NCI-H1092 (cell line): ENCODE measurements at places on chromosomes 3 and 15.

DNA sequence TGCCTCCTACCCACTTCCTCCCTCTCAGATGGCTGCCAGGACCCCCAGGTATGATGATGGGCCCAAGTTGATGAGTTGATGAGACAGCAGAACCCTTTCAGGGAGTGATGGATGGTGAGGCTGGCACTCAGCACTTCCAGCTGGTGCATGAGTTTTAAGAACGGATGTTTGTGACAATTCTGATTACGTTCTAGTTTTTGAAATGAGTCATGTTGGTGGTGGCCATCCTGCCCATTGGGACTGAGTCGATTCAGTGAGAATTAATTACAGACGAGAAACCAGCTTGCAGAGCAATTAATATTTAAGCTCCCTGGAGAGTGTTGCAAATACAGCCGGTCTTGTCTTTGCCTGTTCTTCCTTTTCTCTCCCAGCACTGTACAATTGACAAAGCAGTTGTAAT lies 56.9 kb upstream of the NR2C2 start:
- DNase-seq = no peak

DNA sequence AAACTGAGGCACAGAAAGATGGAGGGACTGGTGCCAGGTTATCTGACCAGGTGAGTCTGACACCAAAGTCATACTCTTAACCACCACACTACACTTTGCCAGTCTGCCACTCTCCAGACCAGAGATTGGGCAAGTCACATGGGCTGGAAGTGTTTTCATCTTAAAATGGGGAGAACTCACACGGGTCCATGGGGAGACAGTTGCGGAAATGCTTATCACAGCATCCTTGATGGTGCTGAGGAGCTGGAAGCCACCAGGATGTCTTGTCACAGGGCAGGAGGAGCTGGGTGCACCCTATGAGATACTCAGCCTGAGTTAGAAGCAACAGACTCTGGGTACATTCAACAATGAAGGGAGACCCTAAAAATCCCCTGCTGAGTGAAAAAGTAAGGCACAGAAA lies 4.8 kb downstream of the GALNT15 start:
- DNase-seq = no peak

- no peak for DNase-seq
These were observed 160.7 kb downstream of the OR4M2 start for GRCh38 chr15:22240986-22241385.

DNA sequence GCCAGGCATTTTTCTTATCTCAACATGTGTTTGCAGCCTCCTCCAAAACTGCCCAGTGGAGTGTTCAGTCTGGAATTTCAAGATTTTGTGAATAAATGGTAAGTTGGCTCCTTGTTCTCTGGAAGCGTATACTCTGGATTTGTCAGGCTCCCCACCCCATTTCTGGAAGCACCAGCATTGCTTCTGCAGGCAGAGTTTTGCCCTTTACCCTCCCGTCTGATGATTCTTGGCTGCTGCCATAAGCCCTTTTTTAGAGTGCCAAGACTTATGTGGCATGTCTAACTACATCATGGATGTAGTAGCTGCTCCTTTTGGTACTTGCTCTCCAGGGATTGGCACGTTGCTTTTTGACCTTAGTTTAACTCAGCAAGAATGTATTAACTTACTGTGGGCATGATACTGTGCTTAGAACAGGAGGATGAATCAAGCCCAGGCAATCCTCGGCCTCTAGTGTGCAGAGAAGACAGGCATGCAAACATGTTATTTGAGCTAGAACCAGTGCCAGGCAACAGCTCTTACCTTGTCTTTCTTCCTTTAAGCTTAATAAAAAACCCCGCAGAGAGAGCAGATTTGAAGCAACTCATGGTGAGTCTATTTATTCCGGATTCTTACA lies 8.3 kb downstream of the SNAPC5 start:
- no peak for DNase-seq

DNA sequence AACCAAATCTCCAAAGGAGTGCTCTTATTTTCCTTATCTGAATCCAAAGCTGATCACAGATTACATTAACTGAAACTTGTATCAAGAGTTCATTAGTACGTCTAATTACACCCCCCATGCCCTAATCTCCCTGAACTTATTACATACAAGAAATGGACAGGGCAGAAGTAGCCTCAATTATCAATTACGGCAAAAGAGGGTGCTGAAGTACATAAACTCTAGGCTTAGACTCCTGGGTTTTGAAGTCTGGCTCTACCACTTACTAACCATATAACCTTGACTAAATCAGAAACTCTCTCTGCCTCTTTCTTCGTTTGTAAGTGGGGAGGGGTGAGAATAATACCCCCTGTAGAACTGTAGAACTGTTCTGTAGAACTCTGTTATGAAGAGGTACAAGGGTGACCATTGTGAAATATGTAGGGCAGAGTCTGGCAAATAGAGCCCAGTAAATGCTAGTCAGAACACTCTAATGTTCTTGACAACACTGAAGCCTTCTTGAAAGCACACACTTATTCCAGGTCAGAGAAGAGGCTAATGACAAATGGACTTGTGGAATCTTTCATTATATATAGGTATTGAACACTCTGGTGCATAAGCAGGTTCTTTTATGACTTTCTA lies 19.6 kb upstream of the OR5K4 start:
- DNase-seq = no peak

GRCh38 chr3:172786036-172786435 lies 35.5 kb downstream of the ECT2 start:
- no peak for DNase-seq

DNA sequence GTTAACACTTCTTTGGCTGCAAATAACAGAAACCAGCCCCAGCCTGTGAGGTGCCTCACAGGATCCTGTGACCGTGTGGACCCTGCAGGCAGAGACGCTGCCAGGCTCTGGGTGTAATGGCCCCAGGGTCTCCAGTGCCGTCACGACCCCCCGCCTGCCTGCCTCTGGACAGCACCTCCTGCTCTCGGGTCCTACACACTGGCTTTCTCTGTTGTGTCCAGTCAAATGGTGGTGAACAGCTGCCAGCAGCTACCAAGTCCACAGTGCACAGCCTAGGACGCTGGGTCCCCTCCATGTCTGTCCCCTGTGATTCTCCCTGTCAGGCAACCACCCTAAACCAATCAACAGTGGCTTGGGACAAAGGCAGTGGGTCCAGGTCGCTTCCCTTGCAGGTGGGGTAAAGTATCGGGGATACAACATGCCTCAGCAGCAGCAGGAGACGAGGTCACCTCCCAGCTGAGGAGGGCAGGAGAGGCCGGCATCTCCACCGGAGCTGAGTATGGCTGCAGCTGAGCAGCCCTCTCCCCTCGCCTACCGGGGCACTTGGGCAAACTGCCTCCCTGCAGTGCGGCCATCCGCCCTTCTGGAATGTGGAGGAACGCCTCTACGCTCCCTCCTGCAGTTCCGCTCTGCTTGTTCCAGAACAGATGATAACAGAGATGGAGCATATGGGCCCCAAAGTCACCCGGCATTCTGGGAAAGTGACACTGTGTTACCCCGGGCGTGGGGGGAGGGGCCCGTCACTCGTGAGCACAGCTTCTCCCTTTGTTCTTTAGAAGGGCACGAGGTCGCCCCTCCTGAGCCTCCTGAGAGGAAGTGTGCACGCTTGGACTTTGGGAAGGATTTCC lies 21.1 kb upstream of the SKOR1 start:
- DNase-seq = no peak

GRCh38 chr3:143000528-143000927 lies 842 bp upstream of the U2SURP start:
- no peak for DNase-seq

GRCh38 chr15:62994975-62995681 lies 47.4 kb upstream of the TPM1 start:
- no peak for DNase-seq

DNA sequence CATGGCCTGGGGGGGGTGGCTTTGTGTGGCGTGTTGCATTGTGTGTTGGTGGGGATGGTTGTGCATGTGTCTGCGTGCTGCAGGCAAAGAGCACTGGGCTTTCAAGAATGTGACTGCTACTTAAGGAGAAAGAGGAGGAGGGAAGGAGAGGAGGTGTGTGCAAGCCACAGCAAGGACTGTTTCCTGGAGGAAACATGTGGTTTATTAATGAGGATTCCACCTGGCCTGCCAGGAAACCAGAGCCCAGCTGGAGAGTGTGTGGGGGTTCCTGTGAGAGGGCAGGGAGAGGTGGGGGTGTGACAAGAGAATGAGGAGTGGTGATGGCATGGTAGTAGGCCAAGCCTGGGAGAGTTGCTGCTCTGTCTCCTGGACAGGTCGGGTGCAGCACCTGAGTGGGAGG lies 258.1 kb upstream of the ROPN1 start:
- DNase-seq = no peak

DNA sequence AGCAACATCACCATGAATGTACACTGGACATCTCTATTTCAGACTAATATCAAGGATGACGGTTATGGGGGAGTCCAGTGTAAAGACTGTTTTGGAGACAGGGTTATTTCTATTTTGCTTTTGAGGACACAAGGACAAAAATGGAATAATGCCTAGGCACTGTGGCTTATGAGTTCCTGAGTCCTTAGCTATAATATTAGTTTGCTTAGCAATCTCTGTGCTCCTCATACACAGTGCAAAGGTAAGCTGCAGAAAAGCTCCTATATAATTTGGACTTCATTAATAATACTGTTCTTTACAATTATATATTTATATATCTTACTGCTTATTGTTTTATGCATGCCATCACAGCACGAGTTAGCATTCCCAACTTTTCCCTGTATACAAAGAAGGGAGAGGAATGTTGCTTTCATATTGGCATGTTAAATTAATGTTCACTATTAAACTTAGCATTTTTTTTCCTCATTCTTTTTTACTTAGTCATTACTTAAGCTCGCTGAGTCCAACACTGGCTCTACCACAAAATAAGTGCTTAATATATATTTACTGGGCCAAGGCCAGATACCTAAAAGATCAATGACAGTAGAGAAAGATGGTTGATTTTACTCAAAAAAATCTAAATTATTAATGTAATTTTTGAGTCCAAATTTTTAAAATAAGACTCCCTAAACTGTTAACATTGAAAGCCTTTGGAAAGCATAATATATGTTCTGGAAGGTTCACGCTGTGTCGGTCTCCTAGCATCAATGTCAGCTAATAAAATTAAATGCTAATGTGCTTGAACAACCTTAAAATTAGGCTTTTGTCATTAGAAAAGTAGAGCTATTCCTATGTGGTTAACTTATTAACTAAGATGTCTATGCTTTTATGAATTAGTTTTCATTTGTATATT lies 13.8 kb downstream of the THBS1 start:
- DNase-seq = no peak

DNA sequence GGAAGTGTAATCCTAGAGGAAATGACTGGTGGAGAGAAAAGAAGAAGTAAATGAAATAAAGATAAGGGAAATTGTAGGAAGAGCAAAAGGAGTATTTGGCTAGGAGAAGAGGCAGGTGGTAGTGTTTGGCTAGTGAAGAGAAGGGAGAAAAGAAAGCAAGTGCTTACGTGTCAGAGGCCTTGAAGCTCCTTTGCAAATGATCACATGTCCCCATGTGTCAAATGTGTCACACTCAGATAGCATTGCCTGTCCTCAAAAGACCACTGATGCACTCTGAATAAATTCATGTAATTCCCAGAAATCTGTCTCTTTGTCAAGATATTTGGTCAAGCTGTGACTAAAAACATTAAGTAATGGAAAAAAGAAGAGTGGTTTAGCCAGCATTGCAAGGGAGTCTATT lies 639.3 kb downstream of the TUSC7 start:
- no peak for DNase-seq

DNA sequence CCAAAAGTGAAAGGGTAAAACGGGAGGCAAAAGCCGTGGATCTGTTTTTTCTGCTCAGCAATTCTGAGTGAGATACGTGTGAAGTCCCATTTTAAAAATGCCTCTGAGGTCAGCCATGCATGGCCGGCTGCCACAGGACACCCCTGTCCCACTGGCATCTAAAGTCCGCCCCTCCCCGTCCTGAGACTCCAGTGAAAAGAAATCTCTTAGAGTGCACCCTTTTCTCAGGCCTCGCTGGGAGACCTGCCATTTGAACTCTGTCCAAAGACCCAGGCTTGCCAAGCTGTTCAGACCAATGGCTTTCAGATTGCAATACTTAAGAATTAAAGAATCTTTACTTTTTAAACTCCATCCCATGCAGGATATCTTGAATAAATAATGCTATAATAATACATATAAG lies 61.0 kb upstream of the SLC24A5 start:
- no peak for DNase-seq
